ENCODE measurements at places on chromosomes 3 and 15.
A peak's percentile ranks its signal among the peaks of the same experiment; 100 is the strongest.

DNA sequence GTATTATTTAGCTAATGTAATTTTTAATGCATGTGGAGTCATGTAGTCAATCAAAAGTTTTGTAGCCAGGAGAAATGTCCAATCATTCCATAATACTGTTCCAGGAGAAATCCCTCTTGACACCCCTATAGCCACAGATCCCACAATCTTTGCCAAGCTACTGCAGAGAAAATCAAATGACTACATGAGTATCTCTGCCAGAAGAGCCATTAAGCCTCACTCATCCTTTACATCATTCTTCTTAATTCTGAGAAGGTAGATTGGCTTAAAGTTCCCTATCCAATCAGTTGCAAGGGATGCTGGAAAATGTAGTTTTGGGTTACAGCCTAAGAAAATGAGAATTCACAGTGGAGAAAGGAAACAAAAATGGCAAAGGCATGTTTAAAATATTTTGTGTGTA is 502.1 kb downstream of the ZBBX start:
- DNase-seq, result no peak

DNA sequence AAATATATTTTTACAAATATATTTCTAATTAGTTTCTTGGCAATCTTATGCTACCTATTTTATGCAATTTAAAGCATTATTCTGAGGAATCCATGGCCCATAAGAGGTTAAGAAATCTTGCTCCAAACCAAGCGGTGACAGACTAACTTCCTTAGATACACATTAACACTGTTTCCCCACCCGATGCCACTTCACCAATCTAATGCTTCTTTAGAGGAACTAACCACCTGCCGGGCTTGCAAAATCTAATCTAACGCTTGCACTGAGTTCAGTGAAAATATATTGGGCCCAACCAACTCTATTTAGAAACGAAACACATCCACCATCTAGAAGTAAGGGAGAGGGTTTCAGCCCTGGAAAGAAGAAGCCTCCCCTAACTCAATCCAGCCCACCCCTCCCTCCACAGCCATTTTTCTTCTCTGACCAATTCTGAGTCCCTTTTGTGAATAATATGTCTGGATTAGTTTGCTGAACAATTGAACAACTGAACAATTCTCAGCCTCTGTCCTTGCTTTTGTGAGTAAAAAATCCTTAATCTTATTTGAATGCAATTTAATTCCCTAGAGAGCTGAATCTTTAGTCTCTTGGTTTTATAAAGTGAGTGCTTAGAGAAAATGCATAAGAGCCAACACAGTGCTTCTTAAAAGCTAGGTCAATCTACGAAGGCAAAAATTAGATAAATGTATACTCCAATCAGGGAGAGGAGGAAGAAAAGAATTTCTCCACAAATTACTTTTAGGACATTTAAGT is 150.4 kb upstream of the ADAMTS9 start:
- no peak for DNase-seq

DNA sequence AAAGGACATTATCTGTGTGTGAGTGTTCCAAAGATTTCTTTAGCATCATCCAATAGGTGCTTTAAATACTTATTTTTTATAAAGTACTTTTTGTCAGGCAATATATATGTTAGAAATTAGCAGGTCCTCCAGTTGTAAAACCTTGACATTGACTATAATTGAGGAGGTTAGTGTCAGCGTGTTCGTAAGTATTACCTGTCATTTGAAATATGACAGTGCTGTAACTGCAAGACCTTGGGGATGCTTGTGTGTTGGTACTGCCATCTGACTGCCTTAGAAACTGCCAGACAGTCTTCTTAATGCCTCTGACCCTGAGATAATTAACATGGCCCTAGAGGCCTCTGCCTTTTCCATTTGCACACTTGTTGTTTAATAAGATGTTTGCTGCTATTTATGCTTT is 170.7 kb downstream of the NAALADL2 start:
- no peak for DNase-seq

DNA sequence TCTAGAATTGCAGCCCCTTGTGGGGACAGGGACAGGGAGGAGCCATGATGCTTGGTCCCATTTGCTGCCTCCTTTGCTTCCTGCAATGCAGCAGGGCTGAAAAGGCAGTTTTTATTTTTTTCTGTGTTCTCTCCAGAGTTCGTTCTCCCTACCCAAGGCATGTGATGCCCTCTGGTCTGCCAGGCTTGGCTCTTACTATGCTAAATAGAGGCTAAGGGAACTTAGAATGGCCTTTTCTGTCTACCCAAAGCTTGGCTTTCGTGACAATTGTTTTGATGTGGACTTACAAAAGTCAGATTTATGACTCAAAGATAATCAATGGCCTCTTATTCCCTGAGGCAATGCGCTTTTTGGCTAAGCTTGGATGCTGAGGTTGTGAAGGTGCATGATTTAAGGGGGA is 293.3 kb upstream of the TBL1XR1 start:
- no peak for DNase-seq

- DNase-seq, result no peak
Observed at GRCh38 chr15:54659646-54660045, 537.1 kb downstream of the RSL24D1 start.

- DNase-seq, result peak; percentile 28
Observed at GRCh38 chr3:4986782-4987537, 7.7 kb downstream of the BHLHE40 start.

- no peak for DNase-seq
Observed at GRCh38 chr3:160735826-160736225, 20.2 kb upstream of the PPM1L start.

All from NCI-H187 (cell line).